ENCODE measurements at places on chromosomes 4 and X.

- no peak for DNase-seq
These were observed 36.7 kb upstream of the IL21 start for GRCh38 chr4:122657553-122657952.

DNA sequence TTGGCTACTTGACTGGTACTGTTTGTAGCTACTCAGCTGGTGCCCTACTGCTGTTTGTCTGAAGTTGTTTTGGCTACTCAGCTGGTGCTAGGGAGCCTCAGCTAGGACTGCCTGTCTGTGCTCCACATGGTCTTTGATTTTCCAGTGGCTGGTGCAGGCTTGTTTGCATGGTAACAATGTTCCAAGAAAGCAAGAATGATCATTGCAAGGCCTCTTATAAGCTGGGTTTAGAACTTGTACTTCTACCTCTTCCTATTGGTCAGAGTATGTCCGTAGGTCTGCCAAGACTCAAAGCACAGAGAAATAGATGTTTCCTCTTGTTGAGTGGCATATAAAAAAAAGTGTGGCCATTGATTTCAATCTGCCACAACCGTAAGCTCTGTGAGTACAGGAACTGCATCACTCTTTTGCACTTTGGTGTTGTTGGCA lies 17.6 kb downstream of the NFKB1 start:
- DNase-seq, result no peak

DNA sequence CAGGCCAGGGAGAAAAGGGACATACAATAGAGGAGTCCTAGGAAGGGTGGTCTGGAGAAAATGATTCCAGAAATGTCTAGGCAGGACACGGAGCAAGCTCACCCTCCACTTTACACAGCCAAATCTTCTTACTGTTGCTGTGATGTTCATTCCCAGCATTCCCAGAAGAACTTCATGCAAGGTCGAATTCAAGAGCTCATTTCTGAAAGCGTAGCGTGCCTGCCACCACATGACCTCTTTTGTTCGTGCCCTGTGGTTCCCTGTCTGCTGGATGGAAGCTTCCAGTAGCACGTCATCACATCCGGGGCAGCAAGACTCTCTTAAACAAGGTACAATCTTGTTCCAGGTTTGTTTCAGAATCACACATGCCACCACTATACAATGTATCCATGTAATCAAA lies 57.8 kb downstream of the FAM184B start:
- DNase-seq, result no peak

DNA sequence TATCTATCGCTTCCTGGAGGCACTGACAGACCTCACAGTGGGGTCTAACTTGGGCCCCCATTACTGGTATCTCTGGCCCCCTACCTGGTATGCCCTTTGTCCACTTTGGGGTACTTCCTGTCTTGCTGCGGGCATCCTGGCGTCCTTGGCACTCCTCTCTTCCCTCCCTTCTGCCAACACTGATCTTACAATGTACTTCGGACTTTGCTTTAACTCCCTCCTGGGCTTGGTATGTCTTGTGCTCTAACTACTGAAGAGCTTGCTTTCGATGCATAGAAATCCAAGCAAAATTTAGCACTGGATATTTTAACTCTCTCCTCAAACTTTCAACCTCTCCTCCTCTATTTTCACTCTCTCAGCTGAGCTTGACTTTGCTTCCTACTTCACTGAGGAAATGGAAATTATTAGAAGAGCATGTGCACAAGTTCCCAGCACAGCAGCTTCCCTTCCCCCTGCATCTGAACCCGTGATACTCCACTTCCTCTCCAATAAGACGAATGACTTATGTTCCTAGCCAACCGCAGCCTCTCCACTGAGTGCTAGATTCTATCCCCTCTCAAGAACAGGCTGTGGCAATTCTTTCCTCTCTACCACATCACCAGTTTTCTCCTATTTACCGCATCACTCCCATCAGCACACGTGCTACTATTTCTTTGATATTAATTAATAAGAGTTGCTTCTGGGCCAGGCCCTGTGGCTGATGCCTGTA lies 52.9 kb downstream of the SUPT20HL2 start:
- no peak for DNase-seq

- DNase-seq, result no peak
These were observed 217.9 kb upstream of the GPC4 start for GRCh38 chrX:133633162-133633561.

DNA sequence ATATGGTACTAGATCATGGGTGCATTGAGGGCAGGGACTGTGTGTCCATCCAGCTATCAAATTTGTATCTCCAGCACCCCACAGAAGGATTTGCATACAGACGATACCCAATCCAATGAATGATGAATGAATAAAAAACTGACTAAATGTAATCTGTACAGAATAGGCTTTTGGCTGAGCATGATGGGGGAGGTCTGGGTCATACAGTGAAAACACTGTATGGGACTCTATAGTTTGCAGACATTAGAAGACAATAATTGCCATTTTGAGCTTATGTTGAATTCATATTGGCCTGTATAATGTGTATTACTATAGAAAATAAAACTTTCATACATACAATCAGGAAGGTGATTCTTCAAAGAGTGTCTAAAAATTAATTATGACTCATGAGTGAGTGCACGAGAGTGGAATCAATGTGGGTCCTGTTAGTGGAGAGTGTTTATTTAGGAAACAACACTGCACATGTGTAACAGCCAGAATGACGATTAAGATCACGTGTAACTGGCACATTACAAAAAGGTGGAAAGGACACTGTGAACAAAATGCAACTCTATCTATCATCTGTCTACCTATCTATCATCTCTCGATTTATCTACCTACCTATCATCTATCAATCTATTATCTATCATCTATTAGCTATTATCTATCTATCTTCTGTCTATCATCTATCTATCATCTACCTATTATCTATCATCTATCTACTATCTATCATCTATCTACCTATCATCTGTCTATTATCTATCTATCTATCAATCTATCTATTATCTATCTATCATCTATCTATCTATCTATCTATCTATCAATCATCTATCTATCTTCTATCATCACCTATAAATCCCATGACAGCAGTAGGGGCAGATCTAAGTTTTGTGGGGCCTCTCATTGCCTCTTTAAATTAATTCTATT lies 201.3 kb downstream of the PTTG2 start:
- DNase-seq, result no peak

- DNase-seq, result no peak
These were observed 111.7 kb downstream of the GALNTL6 start for GRCh38 chr4:171924746-171925376.

GRCh38 chr4:149120331-149121022 lies 678.3 kb upstream of the NR3C2 start:
- no peak for DNase-seq

DNA sequence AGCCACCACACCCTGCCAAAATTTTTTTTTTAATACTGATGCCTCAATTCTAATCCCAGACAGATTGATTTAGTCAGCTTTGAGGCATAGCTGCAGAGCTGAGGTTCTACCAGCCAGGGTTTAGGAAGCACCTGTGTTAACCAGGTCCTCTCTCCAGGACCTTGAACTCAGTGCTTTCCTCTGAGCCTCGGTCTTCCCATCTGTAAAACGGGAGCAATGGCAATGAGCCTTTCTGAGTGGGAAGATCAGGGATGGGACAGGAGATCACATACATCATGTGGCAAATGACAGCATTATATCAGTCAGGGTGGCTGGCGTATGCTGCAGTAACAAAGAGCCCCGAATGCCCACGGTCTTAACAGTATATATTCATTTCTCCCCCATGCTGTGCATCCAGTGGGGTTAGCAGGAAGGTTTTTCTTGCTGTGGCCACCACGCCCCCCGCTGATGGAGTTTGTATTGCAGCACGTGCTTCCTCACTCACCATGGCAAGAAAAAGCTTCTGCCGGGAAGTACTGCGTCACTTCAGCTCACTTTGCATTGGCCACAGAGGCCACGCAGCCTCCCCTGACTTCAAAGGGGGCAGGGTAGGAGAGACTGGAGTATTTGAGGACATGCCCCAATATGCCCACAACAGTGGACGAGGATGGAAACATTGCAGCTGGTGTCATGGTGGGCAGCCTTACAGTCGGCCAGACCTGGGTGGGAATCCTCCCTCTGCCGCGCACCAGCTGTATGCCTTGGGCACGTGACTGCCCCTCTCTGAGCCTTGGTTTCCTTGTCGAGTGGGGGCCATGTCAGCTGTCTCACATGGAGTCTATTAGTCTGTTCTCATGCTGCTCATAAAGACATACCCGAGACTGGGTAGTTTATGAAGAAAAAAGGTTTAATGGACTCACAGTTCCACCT lies 24.1 kb upstream of the MRFAP1 start:
- DNase-seq, result no peak

DNA sequence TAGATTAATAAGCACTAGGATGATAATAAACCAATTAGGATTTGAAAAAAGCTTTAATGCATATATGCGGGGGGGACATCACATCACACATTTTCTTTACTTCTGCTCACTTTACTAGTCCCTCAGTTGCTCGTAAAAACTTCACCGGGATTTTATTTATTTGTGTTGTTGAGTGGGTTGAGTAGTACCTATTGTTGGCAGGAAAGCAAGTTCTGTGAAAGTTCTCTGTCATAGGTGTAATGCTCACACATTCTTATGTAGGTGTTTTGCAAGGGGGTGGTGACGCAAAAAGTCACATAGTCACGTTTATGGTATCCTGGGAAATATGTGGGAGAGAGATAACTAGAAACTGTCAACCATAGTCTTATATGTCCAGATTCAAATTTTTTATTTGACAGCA lies 65.3 kb downstream of the PDLIM5 start:
- DNase-seq, result no peak

DNA sequence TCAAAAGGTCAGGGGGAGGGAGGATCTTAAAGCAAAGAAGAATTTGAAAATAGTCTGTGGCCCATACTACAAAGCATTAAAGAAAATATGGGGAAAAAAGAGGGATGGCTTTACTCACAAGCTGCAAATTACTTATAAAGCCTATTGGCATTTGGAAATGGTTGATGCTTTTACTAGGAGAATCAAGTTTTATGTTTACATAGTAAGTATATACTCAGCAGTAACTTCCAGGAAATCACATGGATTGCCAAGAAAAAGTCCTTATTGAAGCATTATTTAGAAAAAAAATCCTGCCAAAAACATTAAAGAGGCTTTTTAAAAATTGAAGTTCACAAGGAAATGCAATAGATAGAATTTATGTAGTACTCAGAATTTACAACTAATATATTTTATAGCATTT lies 8.4 kb upstream of the SH3RF1 start:
- DNase-seq, result no peak

DNA sequence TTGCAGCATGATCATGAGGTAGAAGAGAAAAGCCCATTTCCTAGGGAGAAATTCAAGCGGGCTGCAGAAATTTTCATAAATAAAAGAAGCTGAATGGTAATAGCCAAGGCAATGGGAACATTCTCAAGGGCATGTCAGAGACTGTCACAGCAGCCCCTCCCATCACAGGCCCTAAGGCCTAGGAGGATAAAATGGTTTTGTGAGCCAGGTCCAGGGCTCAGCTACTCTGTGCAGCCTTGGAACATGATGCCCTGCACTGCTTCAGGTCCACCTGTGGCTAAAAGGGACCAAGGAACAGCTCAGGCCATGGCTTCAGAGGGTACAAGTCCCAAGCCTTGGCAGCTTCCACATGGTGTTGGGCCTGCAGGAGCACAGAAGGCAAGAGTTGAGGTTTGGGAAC lies 93.3 kb downstream of the DACH2 start:
- DNase-seq, result no peak

- DNase-seq, result no peak
These were observed 516.0 kb downstream of the PCDH7 start for GRCh38 chr4:31236020-31236638.

DNA sequence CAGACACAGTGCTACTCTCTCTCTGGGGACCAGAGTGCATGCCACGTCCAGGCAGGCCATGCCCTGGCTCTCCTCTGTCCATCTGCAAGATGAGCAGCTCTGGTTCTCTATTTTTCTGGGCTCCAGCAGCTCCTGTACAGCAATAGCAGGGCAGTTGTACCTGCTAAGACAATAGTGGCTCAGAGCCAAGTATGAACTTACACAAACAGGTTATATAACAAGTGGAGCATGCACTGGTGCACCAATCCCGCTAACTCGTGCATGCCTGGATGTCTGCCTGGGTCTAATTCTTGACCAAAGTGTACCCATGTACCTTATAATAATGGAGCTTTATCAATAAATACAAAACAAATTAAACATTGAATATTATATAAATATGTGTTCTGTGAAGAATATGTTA lies 392.3 kb downstream of the CENPC start:
- peak; percentile 44 for DNase-seq

GRCh38 chr4:2811830-2812611 lies 19.1 kb downstream of the SH3BP2 start:
- DNase-seq, result no peak

DNA sequence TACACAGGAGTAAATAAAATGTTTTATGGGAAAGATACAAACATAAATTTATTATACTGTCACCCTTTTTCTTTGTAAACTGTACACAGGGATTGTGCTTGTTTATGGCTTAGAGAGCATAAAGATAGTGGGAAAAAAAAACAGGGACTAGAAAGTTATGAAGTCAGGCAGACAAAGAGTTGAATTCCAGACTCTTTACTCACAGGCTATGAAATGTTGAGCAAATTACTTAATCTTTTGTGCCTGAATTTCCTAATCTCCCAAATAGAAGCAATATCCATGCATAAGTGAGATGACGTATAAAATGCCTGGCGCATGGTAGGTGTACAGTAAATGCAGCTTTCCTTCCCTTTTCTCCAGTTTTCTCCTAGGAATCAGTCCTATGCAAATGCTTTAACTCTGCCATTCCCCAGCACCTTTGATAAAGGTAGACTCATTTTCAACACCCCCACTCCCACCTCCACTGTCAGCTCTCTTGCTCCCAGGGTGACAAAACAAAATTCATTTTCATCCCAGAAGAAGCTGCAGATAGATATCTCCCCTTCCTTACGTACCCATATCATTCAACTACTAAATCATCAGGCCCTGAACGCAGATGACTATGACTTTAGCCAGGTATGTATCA lies 44.5 kb upstream of the BTC start:
- DNase-seq, result no peak

DNA sequence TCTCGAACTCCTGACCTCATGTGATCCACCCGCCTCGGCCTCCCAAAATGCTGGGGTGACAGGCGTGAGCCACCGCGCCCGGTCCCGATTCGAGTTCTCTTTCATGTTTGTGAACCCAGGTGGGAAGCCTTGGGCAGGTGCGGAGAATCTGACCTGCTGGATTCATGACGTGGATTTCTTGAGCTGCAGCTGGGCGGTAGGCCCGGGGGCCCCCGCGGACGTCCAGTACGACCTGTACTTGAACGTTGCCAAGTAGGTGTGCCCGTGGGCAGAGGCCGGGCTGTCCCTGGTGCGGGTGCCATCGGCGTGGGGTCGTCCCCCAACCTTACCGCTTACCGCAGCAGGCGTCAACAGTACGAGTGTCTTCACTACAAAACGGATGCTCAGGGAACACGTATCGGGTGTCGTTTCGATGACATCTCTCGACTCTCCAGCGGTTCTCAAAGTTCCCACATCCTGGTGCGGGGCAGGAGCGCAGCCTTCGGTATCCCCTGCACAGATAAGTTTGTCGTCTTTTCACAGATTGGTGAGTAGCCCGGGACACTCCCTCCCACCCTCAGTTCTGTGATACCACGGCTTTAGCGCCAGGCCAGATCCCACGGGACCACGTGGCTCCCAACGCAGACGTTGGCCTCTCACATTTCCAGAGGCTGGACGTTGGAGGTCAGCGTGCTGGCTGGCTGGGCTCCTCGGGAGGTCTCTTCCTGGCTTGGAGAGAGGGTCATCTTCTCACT lies 15.6 kb downstream of the IL3RA start:
- no peak for DNase-seq

All from NCI-H2171 (cell line).